ENCODE measurements at places on chromosomes 13 and 19. TPM values are rescaled to one million over a fixed set of nuclear protein-coding genes. Genes with fewer than 3 reads are reported as not detected.

HIPK4 gene
- total RNA-seq: not detected

DNA sequence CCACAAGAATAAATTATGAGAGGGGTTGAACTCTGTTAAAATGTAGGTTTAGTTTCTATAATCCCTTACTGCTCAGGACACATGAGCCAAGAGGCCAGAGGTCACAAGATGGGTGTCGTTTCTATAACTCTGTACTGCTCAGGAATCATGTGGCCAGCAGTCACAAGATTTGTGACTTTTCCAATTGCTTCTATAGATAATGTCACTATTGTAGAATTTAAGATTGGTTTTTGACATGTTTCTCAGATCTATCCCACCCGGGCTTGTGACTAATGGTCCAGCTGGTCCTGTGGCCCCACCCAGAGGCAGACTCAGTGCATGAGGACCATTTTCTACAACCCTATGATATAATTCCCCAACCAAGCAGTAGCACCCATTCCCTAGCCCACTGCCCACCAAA is 662.0 kb upstream of the KLF12 start:
- H3K36me3 ChIP-seq: no peaks in the 10 kb centered on the region
- no peaks in the 10 kb centered on the region for H3K27me3 ChIP-seq
- H3K4me3 ChIP-seq: no peak overlapping the region
- peak; percentile 7 for DNase-seq
- no peak overlapping the region for H3K27ac ChIP-seq

DNA sequence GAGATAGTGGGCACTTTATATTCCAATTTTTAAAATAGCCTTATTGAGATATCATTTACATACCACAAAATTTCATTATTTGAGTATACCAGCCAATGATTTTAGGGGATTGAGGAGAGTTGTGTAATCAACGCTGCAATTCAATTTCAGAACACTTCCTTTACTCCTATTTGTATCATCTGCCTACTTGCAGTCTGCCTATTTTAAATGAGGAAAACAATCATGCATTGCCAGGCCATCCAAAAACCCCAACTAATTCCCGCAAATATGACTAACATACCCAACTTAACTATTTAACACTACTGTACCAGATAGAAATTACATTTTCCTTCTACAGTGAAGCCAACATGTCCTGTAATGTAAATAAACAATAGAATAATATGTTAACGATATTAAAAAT is 26.7 kb downstream of the CAB39L start:
- no peak overlapping the region for H3K27ac ChIP-seq
- no peaks in the 10 kb centered on the region for H3K36me3 ChIP-seq
- peaks cover 14% of the 10 kb centered on the region for H3K4me1 ChIP-seq
- H3K4me3 ChIP-seq: no peak overlapping the region
- no peak for DNase-seq

DNA sequence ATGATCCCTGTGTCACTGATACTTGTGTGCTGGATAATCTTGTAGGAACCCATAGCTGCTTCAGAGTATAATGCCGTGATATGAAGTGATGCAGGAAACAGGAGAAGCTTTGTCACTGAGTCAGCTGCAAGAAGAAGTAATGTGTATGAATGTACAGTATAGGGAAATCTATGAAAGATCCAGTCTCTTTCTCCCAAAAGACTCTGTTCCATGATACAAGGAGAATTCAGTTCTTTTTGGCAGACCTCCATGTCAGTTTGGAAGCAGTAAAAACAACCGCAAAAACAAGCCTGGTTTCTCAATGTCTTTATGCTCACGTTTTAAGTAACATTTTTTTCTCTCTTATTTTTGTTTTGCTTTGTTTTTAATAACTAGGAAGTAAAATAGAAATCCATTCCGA is 33.9 kb downstream of the PCDH17 start:
- no peaks in the 10 kb centered on the region for H3K27me3 ChIP-seq
- no peak for DNase-seq
- H3K4me1 ChIP-seq: no peaks in the 10 kb centered on the region
- no peaks in the 10 kb centered on the region for H3K36me3 ChIP-seq
- no peak overlapping the region for H3K4me3 ChIP-seq
- no peak overlapping the region for H3K27ac ChIP-seq

LILRA1 gene
- total RNA-seq: not detected

- no peaks in the 10 kb centered on the region for H3K36me3 ChIP-seq
- no peaks in the 10 kb centered on the region for H3K4me1 ChIP-seq
- peak overlapping the region; percentile 89 for H3K4me3 ChIP-seq
- peak; percentile 32 for DNase-seq
- peak overlapping the region; percentile 73 for H3K27ac ChIP-seq
Measured at GRCh38 chr19:2949939-2950285, 5.1 kb upstream of the ZNF77 start.

- no peak overlapping the region for H3K4me3 ChIP-seq
- H3K27me3 ChIP-seq: no peaks in the 10 kb centered on the region
- H3K4me1 ChIP-seq: peaks cover 7% of the 10 kb centered on the region
- H3K27ac ChIP-seq: no peak overlapping the region
- DNase-seq: peak; percentile 7
Measured at GRCh38 chr13:79477968-79478367, 3.0 kb upstream of the NDFIP2 start.

GRCh38 chr19:12784871-12785430 is 6.3 kb upstream of the JUNB start:
- no peak overlapping the region for H3K4me3 ChIP-seq
- H3K27me3 ChIP-seq: no peaks in the 10 kb centered on the region
- H3K36me3 ChIP-seq: no peaks in the 10 kb centered on the region
- peak; percentile 42 for DNase-seq
- H3K27ac ChIP-seq: peak overlapping the region; percentile 73

SIGLEC12 gene
- total RNA-seq: not detected

DNA sequence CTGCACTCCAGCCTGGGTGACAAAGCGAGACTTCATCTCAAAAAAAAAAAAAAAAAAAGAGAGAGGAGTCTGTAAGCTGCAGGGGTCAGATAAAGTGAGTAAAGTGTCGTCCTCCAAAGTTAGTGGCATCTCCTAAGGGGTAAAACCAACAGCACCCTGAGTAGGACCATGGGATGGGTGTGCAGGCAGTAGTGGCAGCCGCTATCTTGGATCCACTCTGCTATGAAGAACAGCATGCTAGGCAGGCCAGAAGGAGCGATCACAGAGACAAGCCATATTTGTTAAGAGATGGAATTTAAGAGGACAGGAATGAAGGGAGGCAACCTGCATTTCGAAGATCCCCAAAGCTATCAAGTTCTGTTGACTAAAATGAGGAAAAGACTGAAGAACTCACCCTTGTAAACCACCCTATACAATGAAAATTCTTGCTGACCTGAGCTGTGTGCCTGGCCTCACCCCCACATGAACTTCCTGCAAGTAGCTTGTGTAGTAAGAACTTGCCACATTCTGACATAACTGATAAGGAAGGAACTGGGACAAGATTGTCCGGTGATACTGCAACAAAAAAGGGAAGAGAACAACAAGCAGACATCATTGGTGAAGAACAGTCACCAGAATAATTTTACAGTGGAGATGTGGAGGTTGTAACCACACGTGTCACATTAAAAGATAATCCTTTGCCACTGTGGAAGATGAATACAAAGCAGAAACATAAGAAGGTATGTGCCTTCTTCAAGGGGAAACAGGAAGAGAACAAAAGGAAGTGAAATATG is 16.2 kb downstream of the DPY19L3 start:
- H3K27me3 ChIP-seq: no peaks in the 10 kb centered on the region
- no peak for DNase-seq
- H3K4me1 ChIP-seq: no peaks in the 10 kb centered on the region
- H3K36me3 ChIP-seq: 0 out of 2 replicates have a peak, but pooled peaks cover 5% of the 10 kb centered on the region
- no peak overlapping the region for H3K4me3 ChIP-seq
- no peak overlapping the region for H3K27ac ChIP-seq

DNA sequence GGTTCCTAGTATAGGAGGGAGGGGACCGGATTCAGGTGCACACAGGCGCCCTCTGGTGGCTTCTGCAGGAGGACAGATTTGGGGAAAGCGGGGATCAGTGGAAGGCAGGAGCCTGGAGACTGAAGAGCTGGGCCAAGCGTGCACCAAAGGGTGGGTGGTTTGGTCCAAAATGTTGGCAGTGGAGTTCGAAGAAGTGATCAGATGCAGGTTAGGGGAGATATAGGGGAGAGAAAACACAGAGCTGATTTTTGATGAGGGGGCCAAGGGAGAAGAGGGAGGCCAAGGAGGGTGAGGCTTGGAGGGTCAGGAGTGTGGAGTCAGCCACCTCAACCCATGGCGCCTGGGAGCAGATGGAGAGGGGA is 6.8 kb upstream of the CARM1 start:
- H3K4me3 ChIP-seq: no peak overlapping the region
- H3K36me3 ChIP-seq: no peaks in the 10 kb centered on the region
- peak; percentile 87 for DNase-seq
- 0 out of 2 replicates have a peak, but pooled peaks cover 11% of the 10 kb centered on the region for H3K4me1 ChIP-seq
- no peaks in the 10 kb centered on the region for H3K27me3 ChIP-seq

GRCh38 chr13:31036731-31037695 is 104.6 kb downstream of the TEX26 start:
- H3K27ac ChIP-seq: no peak overlapping the region
- H3K36me3 ChIP-seq: no peaks in the 10 kb centered on the region
- H3K4me1 ChIP-seq: peaks cover 14% of the 10 kb centered on the region
- no peak for DNase-seq

IGFL3 gene
- total RNA-seq: not detected

- peak overlapping the region; percentile 28 for H3K4me3 ChIP-seq
- H3K27ac ChIP-seq: peak overlapping the region; percentile 88
- H3K27me3 ChIP-seq: no peaks in the 10 kb centered on the region
- H3K4me1 ChIP-seq: peaks cover 17% of the 10 kb centered on the region
- peaks cover 13% of the 10 kb centered on the region for H3K36me3 ChIP-seq
- DNase-seq: peak; percentile 85
Measured at GRCh38 chr19:39428283-39429112, 7.3 kb downstream of the RPS16 start.

RPS5 gene
- 1,366 TPM for total RNA-seq

TTC9B gene
- not detected for total RNA-seq

SRRM5 gene
- total RNA-seq: not detected

GRIN3B gene
- total RNA-seq: 0.25 TPM

DNA sequence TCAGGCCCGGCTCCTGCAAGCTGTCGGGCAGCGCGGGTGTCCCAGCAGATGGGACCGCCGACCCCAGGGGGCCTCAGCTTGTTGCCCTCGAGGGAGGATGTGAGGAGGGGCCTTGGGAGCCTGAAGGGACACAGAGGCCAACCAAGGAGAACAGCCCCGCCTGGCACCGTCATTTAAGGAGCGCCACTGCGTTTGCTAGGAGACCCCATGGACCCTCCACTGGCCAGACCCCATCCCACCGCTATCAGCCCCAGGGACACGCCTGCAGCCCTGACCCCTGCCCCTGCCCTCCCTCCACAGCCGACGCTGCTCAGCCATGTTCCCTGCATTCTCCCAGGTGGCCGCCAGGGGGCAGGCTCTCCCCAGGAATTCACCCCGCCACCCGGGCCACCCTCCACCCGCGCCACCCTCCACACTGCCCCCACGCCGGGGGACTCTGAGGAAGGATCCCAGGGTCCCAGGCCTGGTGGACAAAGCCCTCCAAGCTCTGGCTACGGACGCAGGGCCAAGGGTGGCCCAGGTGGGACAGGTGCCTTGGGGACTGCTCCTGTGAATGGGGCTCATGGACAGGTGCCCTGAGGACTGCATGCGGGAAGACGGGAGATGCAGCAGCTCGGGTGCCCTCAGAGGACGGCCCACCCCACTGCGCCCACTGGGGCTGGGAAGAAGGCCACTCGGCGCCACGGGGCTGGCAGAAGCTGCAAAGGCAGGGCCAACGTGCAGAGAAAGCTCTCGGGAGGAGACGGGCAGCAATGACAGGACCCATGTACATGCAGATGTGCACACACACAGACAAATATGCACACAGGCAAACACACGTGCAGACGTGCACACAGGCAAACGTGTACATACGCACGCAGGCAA is 34.4 kb downstream of the PIP5K1C start:
- no peak overlapping the region for H3K4me3 ChIP-seq
- H3K4me1 ChIP-seq: peaks cover 7% of the 10 kb centered on the region
- no peaks in the 10 kb centered on the region for H3K36me3 ChIP-seq
- no peak overlapping the region for H3K27ac ChIP-seq

FREM2 gene
- total RNA-seq: not detected

GRCh38 chr13:44917589-44918325 is 71.5 kb downstream of the NUFIP1 start:
- peak overlapping the region; percentile 98 for H3K27ac ChIP-seq
- DNase-seq: peak; percentile 95
- peaks cover 23% of the 10 kb centered on the region for H3K4me1 ChIP-seq
- H3K36me3 ChIP-seq: no peaks in the 10 kb centered on the region
- H3K27me3 ChIP-seq: no peaks in the 10 kb centered on the region
- peak overlapping the region; percentile 79 for H3K4me3 ChIP-seq

DNA sequence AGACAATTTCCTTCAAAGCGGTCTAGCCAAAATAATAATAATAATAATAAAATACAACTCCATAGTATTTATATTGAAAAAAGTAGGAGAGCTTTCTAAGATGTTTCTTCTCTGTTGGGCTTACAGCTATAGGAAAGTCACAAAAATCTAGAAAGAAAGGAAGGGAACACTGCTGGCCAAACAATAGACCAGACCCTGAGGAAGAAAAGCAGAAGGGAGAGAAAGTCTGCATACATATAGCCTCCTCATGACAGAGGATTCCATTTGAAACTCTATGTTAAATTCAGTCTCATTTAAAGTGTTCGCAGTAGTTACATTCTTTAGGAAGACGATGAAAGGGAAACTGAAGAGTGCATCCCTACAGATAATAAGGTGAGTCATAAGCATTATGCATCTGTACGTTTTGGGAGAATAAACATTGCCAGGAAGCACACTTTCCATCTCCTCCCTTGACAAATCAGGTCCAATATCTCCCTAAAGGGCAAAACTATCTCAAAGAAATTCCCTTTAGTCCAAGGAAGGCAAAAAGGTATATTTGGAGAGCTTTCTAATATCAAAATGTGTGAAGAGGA is 86.5 kb downstream of the PCDH9 start:
- no peaks in the 10 kb centered on the region for H3K36me3 ChIP-seq
- H3K27me3 ChIP-seq: no peaks in the 10 kb centered on the region
- no peak overlapping the region for H3K27ac ChIP-seq
- H3K4me3 ChIP-seq: no peak overlapping the region

GRCh38 chr19:2062389-2062729 is 11.3 kb upstream of the MKNK2 start:
- H3K27me3 ChIP-seq: no peaks in the 10 kb centered on the region
- no peaks in the 10 kb centered on the region for H3K36me3 ChIP-seq
- no peak overlapping the region for H3K27ac ChIP-seq
- H3K4me1 ChIP-seq: peaks cover 32% of the 10 kb centered on the region
- H3K4me3 ChIP-seq: no peak overlapping the region

- H3K27ac ChIP-seq: no peak overlapping the region
- H3K4me3 ChIP-seq: no peak overlapping the region
- H3K4me1 ChIP-seq: no peaks in the 10 kb centered on the region
- H3K36me3 ChIP-seq: no peaks in the 10 kb centered on the region
- no peaks in the 10 kb centered on the region for H3K27me3 ChIP-seq
Measured at GRCh38 chr19:54298357-54299125, 14.4 kb downstream of the LILRA5 start.

GRCh38 chr13:45335397-45336024 is 5.5 kb downstream of the TPT1 start:
- peaks cover 81% of the 10 kb centered on the region for H3K4me1 ChIP-seq
- no peak overlapping the region for H3K4me3 ChIP-seq
- H3K27me3 ChIP-seq: no peaks in the 10 kb centered on the region

- no peaks in the 10 kb centered on the region for H3K36me3 ChIP-seq
- DNase-seq: no peak
- H3K4me3 ChIP-seq: no peak overlapping the region
- H3K27ac ChIP-seq: no peak overlapping the region
Measured at GRCh38 chr13:58343076-58343475, 711.5 kb downstream of the PCDH17 start.

- peak overlapping the region; percentile 74 for H3K27ac ChIP-seq
- H3K36me3 ChIP-seq: no peaks in the 10 kb centered on the region
- H3K4me1 ChIP-seq: peaks cover 9% of the 10 kb centered on the region
Measured at GRCh38 chr19:2602391-2603181, 99.9 kb downstream of the GNG7 start.

WDR87 gene
- not detected for total RNA-seq
